ENCODE measurements at places on chromosomes 4 and X.

DNA sequence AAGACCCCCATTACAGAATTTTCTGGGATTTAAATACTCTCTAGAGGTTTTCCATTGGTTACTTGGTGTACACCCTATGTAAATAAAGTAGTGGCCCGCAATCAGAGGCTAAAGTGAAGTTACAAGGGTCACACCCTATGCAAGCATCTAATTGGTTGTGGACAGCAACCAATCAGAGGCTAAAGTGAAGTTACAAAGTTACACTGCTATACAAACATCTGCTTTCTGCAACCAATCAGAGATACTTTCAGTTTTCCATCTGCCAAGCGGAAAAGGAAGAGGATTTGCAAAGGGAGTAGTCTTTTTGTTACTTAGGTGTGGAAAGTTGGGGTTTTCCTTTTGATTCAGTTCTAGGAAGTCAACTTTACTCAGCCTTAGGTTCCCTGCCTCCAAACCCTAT lies 2.0 kb upstream of the ATRX start:
- DNase-seq, result no peak

- DNase-seq, result no peak
Observed at GRCh38 chrX:49991758-49992157, 69.4 kb downstream of the CLCN5 start.

GRCh38 chrX:113726898-113727297 lies 857.0 kb upstream of the HTR2C start:
- no peak for DNase-seq

DNA sequence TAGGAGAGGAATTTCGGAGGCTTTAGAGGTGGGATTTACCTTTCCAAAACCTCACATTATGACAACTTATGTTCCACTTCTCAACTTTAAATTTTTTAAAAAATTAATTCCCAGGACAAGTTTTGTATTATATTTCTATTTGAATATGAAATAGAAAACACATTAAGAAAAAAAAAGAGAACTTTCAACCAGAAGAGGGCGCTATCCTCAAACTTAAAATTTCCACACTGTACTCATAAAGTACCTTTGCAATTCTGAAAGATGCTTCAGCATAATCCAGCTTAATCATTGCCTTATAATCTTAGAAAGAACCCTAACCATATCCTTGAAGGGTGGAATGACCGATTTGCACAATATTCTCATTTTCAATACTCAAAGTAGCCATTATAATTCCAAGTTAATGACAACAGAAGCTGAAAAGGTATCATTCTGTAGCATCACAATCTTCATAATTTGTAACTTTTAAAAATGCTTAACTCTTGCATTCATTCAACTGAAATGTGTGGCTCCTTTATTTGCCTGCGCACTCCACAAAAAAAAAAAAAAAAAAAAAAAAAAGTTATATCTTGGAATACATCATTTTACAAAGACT lies 158.0 kb downstream of the KCNIP4 start:
- DNase-seq, result no peak

DNA sequence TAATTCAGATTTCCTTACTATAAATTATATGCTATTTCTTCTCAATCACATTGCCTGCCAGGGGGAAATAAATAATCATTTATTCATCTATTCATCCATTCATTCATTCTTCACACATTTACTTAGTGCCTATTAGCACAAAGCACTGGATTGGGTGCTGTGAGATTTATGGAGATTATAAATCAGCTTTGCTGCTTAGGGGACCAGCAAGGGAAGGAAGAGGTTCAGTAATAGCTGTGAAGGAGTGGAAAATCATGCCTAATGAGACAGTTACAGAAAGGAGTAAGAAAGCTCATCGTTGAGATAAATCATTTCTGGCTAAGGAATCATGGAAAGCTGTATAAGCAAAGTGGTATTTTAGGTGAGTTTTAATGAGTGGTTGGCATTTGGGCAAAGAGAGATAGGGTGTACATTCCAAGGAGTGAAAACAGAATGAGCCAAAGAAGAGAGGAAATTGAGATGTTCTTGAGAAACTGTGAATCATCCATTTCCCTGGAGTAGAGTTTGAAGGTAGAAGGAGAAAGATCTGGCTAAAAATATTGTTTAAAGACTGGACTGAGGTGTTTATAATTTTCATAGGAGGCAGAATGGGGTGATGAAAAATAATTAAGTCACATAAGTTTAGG lies 9.6 kb downstream of the ARSJ start:
- no peak for DNase-seq

- DNase-seq, result no peak
Observed at GRCh38 chr4:55499495-55499894, 47.2 kb downstream of the CLOCK start.

GRCh38 chr4:1654216-1654955 lies 29.7 kb downstream of the FAM53A start:
- DNase-seq, result no peak

GRCh38 chr4:188025476-188025875 lies 29.9 kb downstream of the ZFP42 start:
- no peak for DNase-seq

- DNase-seq, result no peak
Observed at GRCh38 chr4:25694466-25694865, 38.8 kb downstream of the SLC34A2 start.

DNA sequence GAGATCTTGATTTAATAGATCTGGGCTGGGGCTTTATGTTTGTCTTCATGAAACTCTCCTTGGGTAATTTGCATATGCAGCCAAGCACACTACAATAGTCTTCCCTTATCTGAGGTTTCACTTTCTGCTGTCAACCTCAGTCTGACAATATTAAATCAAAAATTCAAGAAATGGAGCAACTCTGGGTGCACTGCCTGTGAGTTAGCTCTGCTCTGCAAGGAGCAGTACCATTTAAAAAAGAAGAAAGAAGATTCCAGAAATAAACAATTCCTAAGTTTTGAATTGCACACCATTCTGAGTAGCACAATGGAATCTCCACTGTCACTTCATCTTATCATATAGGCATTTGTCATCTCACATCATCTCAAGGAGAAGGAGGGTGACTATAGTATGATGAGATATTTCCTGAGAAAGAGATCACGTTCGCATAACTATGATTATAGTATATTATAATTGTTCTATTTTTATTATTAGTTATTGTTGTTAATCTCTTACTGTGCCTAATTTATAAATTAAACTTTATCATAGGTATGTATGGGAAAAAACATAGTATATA lies 9.4 kb downstream of the FNIP2 start:
- no peak for DNase-seq

DNA sequence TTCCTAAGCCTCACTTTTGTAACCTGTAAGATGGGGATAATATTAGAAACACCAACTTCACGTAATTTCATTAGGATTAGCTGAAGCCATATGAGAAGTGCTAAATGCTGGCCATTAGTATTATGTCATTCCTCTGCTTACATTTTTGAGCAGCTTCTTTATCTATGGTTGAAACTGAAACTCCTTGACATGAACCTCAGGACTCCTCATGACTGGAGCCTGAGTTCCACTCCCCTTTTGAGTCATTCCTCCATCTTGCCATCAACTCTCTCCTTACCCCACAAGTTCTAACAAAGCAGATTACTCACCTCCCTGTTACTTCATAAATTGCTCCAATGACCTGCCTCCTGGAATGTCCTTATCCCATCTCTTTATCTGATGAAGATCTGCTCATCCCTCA lies 123.2 kb upstream of the KCNIP4 start:
- no peak for DNase-seq

DNA sequence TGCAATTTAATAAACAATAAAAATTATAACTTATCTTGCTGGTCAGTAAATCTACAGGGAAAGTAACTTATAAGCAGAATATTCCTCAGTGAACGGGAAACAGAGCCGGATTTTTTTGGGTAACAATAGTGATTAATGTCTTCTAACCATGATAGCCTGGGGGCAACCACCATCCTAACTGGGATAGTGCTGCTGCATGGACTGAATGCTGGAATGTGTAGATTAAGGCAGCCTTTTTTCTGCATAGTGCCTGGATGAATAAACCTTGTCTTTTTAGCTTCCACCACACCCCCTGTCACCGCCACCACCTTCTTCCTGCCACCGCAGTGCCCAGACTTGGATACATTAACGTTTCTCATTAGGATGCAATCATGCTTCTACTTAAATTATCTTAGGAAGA lies 83.6 kb upstream of the LNX1 start:
- DNase-seq, result no peak

- no peak for DNase-seq
Observed at GRCh38 chrX:112266136-112266535, 183.6 kb upstream of the TRPC5 start.

- DNase-seq, result no peak
Observed at GRCh38 chrX:12843061-12843667, 23.7 kb upstream of the TLR7 start.

- DNase-seq, result no peak
Observed at GRCh38 chrX:109709129-109709631, 23.9 kb downstream of the ACSL4 start.

DNA sequence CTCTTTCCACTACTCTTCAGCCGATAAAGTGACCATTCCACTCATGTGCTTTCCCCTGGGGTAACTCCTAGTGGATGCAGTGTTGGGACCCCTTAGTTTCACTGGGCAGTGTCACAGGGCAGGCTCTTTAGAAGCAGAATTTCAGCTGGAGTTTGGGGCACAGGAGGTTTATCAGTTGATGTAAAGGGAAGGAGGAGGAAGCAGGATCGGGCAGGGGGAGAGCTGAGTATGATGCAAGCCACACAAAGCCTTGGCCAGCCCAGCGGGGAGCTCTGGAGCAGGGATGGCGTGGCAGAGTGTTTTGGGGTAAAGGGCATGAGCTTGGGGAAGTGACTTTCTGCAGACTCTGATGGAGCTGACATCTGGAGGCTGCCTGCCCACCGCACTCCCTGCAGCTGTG lies 19.3 kb downstream of the WDR13 start:
- no peak for DNase-seq

DNA sequence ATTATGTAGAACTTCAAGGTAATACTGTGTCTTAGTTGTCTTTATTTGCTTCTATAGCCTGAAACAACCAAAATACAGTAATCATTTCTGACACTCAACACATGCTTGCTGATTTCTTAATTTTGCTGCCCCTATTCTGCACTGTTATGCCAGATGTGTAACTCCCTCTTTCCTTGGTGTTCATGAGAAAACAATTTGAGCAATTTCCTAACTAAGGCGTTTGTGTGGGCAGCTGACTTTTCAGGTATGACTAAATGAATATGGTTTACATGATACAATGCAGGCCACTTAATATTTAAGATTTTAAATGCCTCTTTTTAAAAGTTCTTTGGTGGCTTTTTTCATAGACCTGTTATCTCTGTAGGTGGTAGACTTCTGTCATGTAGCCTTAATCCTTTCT lies 46.1 kb upstream of the CENPE start:
- no peak for DNase-seq

DNA sequence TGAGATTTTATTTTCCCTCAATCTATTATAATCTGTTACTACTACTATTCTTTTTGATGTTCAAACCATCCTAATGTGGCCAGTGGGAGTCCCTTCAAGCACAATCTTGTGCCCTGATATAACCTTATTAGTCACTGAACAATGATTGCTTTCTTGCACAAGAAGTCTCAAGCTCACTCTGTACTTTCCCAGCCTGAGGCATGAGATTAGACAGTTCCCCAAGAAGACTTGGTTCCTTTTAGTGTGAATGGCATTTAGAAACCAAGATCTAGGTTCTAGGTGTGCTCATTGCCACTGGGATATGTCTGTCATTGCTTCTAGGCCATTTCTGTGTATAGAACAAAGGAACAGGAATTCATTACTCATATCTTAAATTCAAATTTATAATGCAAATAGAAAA lies 28.0 kb upstream of the RBM41 start:
- DNase-seq, result no peak

- no peak for DNase-seq
Observed at GRCh38 chr4:84481860-84482245, 17.2 kb downstream of the NKX6-1 start.

GRCh38 chr4:37157476-37158167 lies 86.9 kb upstream of the NWD2 start:
- DNase-seq, result no peak
